ENCODE measurements at places on chromosomes 2 and 18.

DNA sequence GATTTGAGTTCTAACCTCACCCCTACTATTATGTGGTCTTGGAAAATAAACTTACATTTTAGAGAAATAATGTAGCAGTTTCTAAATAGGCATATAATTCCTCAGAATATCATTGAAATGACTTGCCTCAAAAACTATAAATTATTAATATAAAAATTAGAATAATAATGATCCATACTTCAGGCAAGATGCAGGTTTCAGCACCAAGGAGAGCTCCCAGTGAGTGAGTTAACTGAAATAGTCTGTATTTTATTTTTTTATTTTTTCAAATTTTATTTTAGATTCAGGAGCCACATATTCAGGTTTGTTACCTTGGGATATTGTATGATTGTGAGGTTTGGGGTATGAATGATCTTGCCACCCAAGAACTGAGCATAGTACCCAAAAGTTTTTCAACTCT lies 472.2 kb upstream of the DCC start:
- no peak for DNase-seq

- DNase-seq: no peak
These were observed 155.8 kb upstream of the RND3 start for GRCh38 chr2:150643114-150643725.

- DNase-seq: no peak
These were observed 157.7 kb downstream of the TWIST2 start for GRCh38 chr2:239005586-239005985.

DNA sequence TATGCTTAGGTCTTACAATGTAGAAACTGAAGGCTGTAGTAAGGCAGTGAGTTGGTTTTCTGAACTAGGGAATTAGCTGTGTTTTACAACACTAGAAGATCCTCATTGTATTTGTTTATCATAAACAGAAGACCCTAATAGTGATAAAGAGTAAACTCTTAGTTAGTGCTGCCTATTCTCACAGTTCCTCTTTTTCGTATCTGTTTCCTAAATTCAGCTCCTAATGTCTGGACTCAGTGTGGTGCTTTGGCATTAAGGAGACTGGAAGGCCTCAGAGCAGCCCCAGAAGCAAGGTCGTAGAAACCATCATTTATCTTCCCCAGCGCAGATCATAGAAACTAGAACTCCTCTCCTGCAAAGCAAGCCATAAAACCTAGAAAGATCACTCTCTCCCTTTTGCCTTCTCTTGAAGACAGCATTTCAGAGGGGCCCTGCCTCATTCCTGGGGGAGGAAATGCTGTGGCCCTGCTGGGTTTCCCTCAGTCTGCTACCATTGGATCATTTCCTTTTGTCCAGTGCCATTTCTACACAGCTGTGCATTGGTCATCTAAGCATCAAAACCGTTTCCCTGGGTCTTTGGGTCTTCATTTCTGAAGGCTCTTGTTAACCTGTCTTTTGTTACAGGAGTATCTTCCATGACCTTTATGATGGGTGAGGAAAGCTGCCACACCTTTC lies 4.7 kb downstream of the ACP1 start:
- no peak for DNase-seq

All from WERI-Rb-1 (cell line).